RWPE2 (cell line): ENCODE measurements at places on chromosomes 5 and 9.

DNA sequence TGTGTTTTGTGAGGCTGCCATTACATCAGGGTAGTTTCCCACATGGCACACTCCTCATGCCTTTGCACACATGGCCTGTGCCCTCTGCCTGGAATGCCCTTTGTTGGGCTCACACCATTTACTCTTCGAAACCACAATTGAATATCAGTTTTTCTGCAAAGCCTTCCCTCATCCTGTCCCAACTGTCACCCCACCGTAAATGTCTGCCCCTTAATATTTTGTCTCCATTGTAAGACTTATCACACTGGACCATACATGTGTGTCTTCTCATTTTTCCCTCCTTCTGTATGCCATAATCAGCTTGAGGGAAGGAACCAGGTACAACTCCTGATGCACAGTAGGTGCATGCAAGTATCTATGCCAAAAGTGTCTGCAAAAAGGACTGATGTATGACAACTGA is 62.7 kb upstream of the TMEM252 start:
- DNase-seq = no peak

DNA sequence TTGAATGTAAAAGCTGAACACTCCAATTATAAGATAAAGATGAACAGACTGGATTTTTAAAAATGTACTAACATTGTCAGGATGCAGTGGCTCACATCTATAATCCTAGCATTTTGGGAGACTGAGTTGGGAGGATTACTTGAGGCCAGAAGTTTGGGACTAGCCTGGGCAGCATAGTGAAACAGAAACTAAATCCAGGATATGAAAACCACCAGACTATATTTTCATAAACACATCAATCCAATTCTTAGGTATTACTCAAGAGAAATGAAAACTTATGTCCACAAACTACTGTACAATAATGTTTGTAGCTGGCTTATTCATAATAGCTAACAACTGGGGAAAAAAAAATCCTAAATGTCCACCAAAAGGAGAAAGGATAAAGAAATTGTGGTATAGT is 26.8 kb upstream of the NAA35 start:
- DNase-seq = no peak

GRCh38 chr5:154411338-154411737 is 34.5 kb upstream of the SAP30L start:
- DNase-seq = no peak

DNA sequence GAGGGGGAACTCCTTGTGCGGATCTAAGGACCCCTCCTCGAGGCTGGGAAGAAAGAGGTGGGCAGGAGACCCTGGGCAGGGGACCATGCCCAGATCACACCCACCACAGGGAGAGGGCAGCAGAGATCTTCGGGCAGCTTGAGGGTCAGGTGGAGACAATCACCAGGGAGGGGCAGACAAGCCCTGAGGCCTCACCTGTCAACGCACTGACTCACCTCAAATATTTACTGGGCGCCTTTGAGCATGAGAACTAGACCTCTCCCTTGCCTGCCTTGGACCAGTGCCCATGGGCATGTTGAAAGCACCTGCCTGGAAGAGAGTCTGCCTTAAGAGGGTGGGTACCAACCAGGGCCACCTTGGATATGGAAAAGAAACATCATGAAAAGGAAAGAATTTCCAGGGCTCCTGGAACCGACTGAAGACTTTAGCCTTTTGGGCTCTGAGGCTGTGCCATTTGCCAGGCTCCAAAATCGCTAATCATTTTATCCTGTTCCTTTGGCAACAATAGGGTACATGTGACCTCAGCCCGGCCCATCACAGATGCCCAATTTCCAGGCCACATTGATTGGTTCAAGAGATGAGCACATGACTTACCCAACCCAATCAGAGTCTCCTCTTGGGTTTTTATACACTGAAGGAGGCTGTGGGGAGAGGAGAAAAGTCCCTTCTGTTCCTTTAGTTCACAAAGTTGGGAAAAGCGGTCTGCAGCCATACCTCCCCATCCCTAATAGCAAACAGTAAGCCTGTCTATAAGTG is 10.4 kb upstream of the SPINK4 start:
- DNase-seq = peak; percentile 99

- no peak for DNase-seq
These were observed 358.4 kb downstream of the ARRDC3 start for GRCh38 chr5:91024727-91025126.
